ENCODE measurements at places on chromosomes 1 and 21. TPM values are rescaled to one million over a fixed set of nuclear protein-coding genes. Genes with fewer than 3 reads are reported as not detected.
A peak's percentile ranks its signal among the peaks of the same experiment; 100 is the strongest.

DNA sequence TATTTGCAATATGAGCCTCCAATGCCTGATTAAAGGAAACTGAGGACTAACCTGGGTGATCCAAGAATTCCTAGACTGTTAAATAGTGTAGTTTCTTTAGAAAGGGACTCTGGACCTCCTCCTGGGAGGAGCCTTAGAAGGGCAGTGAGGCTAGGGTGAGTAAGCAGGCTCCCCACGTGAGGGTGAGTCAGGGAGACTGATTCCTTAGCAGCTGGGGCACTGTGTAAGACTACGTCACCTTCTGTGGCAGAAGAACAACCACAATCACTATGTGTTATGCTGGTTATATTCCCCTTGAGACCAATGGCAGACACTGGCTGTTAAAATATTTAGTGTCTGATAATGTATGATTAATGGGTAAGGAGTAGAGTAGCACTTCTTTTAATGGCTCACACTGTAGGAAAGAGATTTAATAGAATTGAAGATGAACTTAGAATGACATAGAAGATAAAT is 53.3 kb upstream of the SYT14 start:
- no peak for DNase-seq

DNA sequence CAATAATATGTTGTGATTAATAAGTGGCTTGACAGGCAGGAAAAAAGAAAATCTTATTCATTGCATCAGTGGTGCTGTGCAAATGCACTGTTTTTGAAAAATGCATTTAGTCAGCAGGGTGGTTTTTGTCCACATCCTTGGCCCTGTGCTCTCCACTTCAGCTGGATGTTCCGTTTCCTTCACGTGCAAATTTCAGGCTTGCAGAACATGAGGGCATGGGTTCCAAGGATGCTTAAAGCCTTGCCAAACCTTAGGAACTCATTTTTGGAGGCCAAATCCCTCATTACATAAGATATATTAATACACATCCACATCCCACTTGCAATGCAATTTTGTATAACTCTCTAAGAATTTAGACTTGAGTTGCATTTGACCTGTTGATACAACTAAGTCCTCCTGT is 410.1 kb downstream of the PRDM2 start:
- DNase-seq, result no peak

- DNase-seq, result peak; percentile 20
These were observed 30.0 kb upstream of the RCSD1 start for GRCh38 chr1:167599957-167600581.

DNA sequence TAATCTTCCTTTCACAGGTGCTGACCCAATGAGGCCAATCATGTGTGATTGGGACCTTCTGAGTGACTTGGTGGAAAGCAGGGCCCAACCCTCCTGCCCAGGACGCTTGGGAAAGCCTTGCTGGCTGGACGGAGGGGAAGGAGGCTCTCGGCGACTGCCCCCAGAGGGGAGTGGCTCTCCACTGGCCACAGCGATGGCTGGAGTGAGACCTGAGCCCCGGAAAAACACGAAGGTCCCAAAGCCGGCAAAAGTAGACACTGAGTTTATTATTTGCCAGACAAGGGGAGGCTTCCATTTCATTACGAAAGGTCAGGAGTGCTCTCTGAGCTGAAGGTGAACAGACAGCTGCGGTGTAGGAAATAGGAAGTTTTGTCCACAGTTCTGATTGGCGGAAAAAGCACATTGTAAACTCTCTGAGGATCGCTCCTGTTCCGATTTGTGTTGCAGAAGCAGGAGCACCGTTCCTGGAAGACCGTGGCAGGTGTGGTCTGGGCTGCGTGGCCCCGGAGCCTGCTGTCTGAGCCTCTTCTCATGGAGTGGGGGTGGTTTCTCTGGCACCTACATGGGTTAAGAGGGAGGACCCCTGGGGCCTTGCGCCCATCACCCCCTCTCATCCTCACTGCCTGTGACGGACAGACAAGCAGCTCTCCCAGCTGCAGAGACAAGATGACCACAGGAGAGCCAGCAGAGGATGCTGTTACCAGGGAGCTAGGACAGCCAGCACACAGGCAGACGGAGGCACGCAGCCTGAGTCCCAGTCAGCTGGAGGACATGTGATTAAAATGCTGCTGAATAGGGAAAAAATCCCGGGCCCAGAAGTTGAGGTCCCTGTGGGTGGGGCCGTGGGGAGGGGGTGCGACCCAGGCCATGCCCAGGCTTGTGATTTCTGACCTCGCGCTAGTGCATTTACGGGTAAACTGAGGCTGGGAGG is 41.5 kb downstream of the KRTAP10-1 start:
- DNase-seq, result no peak

- no peak for DNase-seq
These were observed 534 bp upstream of the WRAP73 start for GRCh38 chr1:3650248-3651025.

Gene TDRD5
- not detected for total RNA-seq

Gene PLEKHA6
- 2.6 TPM for total RNA-seq

Gene LDLRAD1
- not detected for total RNA-seq

Data from activated naive CD4-positive, alpha-beta T cell treated with anti-CD3 and anti-CD28 coated beads, Interleukin-2, amount 50 U/mL, for 72 hours (primary cell).